ENCODE measurements at places on chromosomes 7 and 10. TPM values are rescaled to one million over a fixed set of nuclear protein-coding genes. Genes with fewer than 3 reads are reported as not detected.

The MSANTD7 gene
- total RNA-seq: 8.2 TPM

- DNase-seq: no peak
Measured at GRCh38 chr10:72330069-72330426, 24.7 kb downstream of the DNAJB12 start.

The LHPP gene
- total RNA-seq: 20.2 TPM

DNA sequence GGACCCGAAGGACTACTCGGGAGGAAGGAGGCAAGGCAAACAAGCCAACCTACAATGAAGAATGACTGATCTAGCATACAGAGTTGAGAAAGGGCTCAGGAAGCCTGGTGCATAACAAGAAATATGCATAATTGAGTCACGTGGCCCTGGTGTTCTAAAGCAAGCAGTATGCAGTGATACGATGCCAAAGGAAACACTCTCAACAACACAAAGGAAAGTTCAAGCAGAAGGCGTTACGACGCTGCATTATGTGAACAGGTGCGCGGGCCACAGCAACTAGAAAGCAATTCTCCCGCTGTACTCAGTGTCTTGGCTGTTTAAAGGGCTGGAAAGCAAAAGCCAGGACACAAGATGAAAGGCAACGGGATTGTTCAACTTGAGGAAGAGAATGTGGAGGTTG is 100.8 kb downstream of the PRTFDC1 start:
- no peak for DNase-seq

The MMP21 gene
- 0.33 TPM for total RNA-seq

The TAS2R41 gene
- total RNA-seq: 0.69 TPM

- DNase-seq: peak; percentile 56
Measured at GRCh38 chr10:133143200-133143533, 16.9 kb upstream of the KNDC1 start.

The TCF7L2 gene
- 57.8 TPM for total RNA-seq

The HYAL4 gene
- total RNA-seq: not detected

DNA sequence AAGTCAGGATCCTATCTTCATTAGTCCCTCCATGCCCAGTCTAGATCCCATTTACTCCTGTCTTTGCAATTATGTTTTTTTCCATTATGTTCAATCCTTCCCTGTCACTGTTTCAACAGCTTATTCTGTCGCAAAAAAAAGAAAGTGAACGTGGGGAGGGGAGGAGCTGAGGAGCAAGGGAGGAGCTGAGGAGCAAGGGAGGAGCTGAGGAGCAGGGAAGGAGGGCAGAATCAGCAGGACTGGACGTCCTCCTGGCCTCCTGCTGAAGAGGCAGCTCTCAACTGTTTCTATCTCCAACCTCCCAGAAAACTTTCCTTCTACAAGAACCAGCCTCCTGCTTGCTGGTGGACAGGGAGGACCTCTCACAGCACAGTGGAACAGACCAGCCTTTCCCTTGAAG is 26.0 kb downstream of the LARP4B start:
- DNase-seq: no peak

GRCh38 chr7:151599401-151600227 is 79.9 kb upstream of the RHEB start:
- DNase-seq: peak; percentile 81

DNA sequence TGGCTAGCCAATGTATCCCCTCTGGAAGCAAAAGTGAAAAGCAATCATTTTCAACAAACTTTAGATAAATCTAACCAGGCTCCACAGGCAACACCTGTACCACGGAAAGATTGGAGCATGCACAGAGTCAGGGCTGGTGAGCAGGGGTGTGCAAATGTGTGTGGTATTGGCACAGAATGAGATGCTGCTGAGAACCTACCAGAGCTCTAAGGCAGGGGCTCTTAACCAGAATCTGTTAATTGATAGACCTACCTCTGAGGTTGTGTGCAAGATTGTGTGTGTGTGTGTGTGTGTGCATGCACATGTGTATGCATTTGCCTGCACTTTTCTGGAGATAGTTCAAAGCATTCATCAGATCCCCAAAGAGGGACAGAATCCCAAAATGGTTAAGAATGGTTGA is 62.9 kb downstream of the PIK3AP1 start:
- DNase-seq: no peak

GRCh38 chr7:24346716-24347115 is 62.7 kb downstream of the NPY start:
- DNase-seq: no peak

GRCh38 chr10:75470901-75471300 is 39.5 kb downstream of the LRMDA start:
- DNase-seq: peak; percentile 48

GRCh38 chr7:120741371-120742042 is 116.4 kb downstream of the TSPAN12 start:
- DNase-seq: no peak

GRCh38 chr10:76509446-76509845 is 1078.0 kb downstream of the LRMDA start:
- no peak for DNase-seq

The EMX2 gene
- total RNA-seq: 1.5 TPM

The ANKRD1 gene
- total RNA-seq: 0.30 TPM

DNA sequence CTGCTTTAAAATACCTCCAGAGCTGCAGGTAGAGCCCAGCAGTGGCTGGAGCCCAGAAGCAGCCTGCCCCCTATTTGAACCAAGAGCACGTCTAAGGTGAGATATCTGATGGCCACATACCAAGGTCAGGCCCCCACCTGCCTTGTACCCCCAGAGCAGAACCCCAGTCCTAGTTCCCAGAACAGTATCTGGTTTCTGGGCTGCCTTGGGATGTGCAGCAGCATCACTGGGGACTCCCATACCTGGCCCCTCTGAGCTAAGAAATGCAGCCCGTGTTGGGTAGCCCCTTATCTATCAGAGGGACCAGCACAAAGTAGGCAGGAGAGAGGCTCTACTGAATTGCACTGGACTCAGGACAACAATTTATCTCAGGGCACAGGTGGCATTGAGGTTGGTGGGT is 8.9 kb downstream of the SFTPD start:
- peak; percentile 21 for DNase-seq
